Omental fat pad (tissue), 4 donors: ENCODE measurements at places on chromosomes 3 and 15.

GRCh38 chr3:42581400-42581708 lies 413 bp downstream of the SEC22C start:
- no peak for DNase-seq

DNA sequence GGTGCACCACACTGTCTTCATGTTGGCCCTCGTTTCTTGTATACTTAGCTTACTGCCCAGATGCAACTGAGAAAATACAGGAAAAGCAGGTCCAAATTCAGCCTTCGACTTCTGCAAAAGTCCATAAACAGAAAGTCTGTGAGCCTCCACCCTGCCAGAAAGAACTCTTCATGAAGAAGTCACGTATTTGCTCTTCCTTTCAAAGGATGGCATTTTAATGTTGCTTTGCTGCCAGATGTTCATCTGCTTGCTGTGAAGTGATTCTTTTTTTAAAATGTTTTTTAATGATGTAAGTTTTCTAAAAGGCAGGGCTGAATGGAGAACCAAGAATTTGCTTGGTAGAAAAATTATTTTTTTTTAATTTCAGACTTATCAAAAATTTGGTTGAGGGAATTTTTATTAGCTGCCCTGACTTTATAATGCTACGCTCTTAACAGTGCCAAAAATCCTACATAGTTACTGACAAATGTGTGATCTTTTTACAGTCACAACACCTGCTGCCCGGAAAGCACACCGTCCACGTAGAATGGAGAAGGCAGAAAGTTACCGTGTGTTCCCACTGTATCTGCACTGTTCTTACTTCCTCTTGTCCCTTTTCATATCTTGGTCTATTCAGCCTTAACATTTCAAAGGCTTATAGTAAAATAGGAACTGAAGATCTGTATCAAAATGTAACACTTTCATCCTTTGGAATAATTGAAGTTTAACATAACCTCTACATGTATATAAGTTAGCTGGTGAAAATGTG lies 136.3 kb downstream of the LRRC28 start:
- DNase-seq = no peak

DNA sequence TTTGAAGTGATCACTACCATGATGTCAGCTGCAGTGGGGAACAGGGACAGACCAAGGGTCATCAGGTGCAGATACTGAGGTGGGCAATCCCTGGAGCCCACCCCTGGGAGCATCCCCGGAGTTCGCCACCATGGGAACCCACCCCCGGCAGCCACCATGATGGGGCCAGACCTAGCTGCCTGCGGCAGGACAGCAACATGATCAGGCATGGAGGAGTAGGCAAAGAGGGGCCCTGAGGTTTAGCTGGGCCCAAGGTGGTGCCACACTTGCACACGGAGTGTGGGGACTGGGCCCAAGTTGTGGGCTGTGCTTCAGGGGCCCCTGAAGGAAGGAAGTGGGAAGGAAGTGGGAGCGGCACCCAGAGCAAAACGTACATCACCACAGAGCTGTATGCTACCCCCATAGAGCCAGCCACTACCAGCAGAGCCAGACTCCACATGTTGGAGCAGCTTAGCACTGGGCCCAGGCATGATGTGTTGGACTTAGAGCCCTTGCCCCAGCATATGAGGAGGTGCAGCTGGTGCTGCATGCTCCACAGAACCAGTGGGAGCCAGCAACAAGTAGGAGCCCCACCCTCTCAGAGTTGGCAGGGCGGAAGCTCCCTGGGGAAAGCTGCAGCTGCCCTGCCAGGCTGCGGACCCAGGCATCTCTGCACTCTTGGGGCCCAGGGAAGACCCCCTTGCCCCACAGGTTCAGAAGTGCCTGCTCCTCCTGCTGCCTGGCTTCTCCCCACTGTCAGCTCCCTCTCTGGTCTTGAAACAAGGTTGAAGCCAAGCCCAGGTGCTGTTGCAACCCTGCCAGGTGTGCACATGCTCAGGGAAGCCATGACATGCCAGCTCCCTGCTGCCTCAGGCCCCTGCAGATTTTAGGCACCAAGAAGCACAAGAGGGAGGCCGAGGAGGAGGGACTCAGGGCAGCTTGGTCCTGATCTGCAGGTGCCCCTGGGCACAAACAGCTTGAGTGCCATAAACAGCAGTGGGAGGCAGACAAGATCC lies 515.3 kb downstream of the ZBBX start:
- DNase-seq = no peak

DNA sequence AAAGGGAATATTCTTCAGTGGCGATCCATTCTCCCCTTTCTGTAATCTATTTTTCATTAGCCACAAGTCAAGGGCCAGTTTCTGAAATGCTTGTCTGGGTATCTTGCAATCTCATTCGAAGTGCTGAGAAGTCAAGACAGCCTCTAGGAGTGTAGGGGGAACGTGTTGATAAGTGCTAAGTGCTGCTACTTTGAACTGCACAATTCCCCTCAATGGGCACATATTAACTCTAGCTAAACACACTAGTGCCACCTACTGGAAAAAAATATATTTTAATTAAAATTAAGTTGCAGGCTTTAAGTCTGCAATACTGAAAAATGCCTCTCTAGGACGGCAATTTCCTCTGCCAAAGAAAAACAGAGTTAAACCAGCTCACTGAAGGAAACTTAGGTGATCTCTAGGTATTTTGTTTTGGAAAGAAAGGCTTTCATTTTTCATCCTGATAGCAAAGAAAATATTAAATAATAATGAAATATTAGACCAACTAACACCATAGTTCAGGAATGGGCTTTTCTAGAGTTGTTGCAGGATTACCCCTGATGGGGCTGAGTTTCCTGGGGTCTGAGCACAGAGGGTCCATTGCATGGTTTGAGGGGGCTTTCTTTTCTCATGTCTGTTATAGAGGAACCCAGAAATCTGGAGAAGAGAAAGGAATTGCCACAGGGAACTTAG lies 181.9 kb upstream of the KBTBD8 start:
- DNase-seq = no peak

GRCh38 chr15:63945007-63945788 lies 101.1 kb downstream of the DAPK2 start:
- peak; percentile 62 for DNase-seq

DNA sequence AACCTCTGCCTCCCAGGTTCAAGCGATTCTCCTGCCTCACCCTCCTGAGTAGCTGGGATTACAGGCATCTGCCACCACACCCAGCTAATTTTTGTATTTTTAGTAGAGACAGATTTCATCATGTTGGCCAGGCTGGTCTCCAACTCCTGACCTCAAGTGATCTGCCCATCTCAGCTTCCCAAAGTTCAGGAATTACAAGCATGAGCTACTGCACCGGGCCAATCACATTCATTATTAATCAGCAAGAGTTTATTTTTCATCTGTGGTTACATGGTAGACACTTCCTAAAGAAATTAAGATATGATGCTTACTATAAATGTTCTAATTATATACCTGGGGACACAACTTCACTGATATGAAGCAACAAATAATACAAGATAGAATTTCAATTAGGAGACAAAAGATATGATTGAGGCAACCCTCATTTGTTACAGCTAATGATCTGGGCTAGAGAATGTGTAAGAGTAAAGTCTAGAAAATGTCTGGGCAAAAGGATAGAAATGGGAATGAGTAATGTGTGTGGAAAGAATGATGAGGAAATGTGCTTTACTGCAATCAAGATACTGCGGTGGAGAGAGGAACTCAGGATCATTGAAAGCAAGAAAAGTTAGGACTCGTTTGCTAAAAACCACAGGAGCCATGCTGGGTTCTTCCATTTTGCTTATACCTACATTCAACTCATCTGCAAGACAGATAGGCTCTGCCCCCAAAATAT lies 366.8 kb downstream of the ZIC1 start:
- no peak for DNase-seq

- DNase-seq = no peak
These were observed 510 bp upstream of the GOLGB1 start for GRCh38 chr3:121750087-121750415.

GRCh38 chr3:140117096-140117526 lies 182.1 kb downstream of the CLSTN2 start:
- no peak for DNase-seq

DNA sequence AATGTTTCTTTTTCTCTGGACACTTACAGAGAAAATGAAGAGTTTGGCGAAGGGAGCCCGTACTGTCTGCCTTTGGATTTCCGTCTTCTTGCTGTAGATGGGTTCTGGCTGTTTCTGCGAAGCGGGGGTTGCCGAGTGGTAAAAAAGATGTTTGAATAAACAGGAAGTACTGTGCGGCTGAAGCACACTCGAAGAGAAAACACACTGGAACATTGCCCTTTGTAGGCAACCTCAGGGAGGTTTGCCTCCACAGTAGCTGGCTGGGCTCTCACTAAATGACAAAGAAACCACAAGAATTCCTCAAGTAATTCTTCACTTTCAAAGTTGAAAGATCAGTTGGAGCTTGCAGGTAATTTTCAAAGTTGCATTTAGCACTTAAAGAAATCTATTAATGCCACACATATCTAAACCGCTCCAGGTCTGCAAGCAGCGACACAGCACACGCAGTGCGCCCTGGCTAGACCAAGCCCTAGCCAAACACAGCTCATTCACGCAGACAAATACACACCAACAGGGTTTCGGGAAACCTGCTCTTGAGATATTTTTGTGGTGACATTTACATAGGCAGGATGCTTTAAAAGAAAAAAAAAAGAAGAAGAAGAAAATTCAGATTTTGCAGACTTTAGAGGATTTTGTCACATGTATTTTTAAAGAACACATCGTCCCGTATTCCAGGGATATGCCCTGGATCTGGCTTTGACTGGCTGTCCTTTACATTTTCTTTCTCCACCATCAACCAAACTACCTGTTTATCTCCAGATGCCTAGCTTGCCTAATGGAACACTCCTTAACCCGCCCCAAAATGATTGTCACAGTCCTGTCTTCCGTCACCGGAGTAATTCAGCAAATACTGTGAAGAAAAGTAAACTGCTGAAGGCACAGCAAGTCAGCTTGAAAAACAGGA lies 452.8 kb downstream of the FOXP1 start:
- DNase-seq = no peak

GRCh38 chr3:99111235-99111634 lies 209.7 kb upstream of the DCBLD2 start:
- no peak for DNase-seq

GRCh38 chr15:92074646-92075045 lies 221.1 kb downstream of the SLCO3A1 start:
- DNase-seq = no peak

DNA sequence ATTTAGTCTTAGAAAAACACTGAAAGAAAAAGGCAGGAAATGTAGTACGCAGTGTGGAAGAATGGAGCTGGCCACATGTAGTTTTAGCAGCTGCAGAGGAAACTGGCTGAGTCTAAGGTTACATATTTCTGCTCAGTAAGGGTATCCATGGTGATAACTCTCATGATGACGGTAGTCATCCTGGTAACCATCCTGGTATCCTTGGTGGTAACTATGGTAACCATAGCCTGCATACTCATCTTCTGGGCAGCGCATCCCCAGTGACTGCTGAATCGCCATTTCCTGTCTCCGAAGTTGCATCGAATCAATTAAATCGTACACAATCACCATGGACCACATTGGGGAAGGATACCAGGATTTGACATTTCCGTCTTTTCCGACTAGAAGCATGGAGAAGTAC lies 35.7 kb downstream of the CCDC80 start:
- DNase-seq = no peak

GRCh38 chr3:32592696-32593353 lies 22.2 kb upstream of the DYNC1LI1 start:
- DNase-seq = no peak

- DNase-seq = no peak
These were observed 333.4 kb downstream of the RAP2B start for GRCh38 chr3:153495422-153495821.

DNA sequence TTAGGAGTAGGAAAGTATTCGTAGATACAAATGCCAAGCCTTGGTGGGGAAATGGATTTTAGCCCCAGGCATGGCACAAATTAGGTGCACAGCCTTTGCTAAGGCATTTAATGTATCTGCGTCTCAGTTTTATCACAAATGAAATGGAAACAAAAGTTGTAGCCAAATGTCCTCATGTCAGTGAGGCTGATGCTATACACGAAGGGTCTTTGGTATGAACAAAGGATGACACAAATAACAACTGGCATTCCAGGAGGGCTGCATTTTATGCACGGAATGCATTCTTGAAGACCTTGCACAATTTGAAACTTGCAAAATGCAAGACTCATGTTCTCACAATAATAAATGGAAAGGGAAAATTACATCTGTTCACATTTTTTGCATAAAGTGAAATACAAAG lies 181.9 kb downstream of the SV2B start:
- DNase-seq = no peak

DNA sequence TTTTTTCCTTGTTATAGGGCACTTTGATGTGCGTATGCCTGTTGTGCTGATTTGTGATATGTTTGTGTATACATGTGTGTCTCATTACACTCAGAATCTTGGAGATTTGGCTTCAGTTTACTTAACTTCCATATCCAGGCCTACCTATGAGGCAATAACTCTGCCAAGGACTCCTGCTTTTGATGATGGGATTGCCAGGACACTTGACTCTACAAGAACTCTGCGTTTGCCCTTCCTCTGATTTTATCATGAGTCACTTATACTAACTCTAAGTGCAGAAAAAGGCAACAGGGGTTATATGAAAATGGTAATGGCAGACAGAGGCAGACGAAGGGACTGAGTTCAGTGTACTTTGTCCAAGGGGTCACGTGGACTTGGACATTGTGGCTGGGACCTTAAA lies 33.6 kb downstream of the MCTP2 start:
- DNase-seq = no peak

GRCh38 chr15:60899967-60900356 lies 329.1 kb downstream of the RORA start:
- no peak for DNase-seq

DNA sequence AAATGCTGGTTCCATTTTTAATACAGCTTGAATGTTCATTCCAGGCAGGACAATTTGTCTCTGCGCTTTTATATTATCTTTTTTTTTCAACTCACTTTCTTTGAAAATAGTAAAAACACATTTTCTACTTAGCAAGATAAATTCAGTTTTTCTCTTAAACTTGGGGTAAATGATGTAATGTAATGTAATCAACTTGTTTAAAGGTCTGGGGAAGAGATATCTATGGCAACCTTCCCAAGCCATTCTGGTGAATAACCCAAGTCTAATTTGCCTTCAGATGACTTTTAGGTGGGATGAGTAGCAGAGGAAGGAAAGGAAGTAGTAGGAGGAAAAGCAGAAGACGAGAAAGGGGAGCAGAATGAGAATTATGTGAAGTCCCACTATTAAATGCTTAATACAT lies 335.1 kb downstream of the SV2B start:
- DNase-seq = no peak

DNA sequence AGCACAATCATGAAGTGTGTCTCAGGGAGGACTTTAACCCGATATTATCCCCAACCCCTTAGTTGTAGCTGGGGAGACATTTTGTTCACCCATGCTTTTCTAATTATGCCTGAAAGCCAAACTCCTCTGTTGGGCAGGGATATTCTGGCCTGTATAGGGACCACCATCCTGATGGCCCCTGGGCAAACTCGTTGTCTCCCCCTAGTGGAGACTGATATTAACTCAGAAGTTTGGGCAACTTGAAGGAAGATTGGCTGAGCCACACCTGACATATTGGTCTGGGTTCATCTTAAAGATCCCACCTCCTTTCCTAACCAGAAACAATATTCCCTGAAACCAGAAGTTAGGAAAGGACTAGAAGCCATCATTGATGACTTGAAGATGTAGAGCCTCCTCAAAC lies 42.3 kb downstream of the TM4SF18 start:
- no peak for DNase-seq
